Stimulated activated CD4-positive, alpha-beta T cell treated with anti-CD3 and anti-CD28 coated beads, Interleukin-12 subunit alpha, Interleukin-12 subunit beta, amount 100 ng/mL, for 48 hours (primary cell): ENCODE measurements at places on chromosomes 3 and 15.

DNA sequence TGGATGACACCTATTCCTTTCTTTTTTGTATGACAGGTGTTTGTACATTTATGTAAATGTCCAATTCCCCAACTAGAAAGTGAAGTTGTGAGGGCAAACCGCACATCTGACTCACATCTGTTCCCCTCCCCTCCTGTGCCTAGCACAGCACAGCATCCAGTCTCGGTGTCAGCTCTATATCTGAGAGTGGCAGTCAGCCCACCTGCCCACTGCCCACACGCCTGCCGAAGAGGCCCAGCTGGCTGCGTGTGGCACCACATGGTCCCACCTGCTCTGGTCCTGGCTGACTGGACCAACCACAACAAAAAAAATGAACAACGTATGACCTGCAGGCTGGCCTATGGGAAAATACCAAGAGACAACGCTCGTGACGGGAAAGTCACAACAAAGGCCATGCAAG is 62.8 kb downstream of the XXYLT1 start:
- DNase-seq, result no peak

- no peak for DNase-seq
Observed at GRCh38 chr3:99990179-99990578, 124.1 kb downstream of the FILIP1L start.

GRCh38 chr15:90594301-90594738 is 64.6 kb downstream of the CRTC3 start:
- DNase-seq, result peak; percentile 76

GRCh38 chr3:30924763-30925162 is 30.3 kb upstream of the GADL1 start:
- no peak for DNase-seq

- DNase-seq, result peak; percentile 18
Observed at GRCh38 chr3:138833899-138834595, 681 bp downstream of the PIK3CB start.

GRCh38 chr3:73681610-73682009 is 56.9 kb upstream of the PDZRN3 start:
- no peak for DNase-seq

DNA sequence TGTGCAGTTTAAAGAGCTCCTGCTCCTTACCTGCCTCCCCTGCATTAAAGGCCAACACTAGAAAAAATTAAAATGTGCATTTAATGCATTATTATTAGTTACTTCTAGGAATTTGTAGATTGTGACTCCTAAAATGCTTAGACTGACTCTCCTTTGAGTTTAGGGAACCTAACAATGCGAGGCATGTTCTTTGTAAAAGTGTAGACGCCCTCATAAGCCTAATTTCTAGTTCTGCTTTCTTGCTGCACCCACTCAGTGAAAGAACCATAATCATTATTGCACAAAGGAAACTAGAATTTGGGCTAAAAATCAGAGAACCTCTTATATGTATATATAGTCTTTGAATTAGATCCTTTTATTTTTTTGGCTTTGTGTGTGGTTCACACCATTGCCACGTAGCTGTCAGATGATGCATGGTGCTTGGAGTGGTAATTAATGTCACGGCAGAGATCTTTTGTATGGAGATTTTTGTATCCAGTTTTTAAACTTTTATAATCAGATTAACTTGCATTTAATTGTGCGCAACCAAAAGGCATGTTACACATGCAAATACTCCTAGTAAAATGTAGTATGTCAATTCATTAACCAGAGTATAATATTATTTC is 710 bp downstream of the ABHD10 start:
- DNase-seq, result no peak

DNA sequence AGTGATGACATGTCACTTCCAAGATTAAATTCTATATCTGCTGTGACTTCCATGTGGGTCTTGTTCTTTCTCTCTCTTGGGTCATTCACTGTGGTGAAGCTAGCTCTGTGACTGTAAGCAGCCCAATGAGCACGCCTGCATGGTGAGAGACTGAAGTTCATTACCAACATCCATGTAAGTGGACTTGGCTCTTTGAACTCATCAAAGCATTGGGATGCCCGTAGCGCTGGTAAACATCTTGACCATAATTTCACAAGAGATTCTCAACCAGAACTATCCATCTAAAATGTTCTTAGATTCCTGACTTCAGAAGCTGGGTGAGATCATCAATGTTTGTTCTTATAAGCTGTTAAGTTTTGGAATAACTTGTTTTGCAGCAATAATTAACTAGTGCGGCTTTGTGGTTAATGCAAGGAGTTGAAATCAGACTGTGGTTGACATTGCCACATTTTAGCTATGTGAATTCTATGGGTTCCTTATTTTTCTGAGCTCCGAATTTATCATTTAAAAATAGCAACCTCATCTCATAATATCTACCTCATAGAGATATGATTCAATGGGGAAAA is 31.6 kb upstream of the LRRC3B start:
- no peak for DNase-seq

- DNase-seq, result no peak
Observed at GRCh38 chr15:35834216-35834830, 288.4 kb upstream of the DPH6 start.

GRCh38 chr15:80709542-80709941 is 14.4 kb downstream of the ABHD17C start:
- DNase-seq, result no peak

GRCh38 chr15:56887782-56888438 is 30.5 kb upstream of the TCF12 start:
- no peak for DNase-seq

GRCh38 chr3:61425356-61425755 is 136.0 kb upstream of the PTPRG start:
- DNase-seq, result no peak
